ENCODE measurements at places on chromosomes 3 and 15. TPM values are rescaled to one million over a fixed set of nuclear protein-coding genes. Genes with fewer than 3 reads are reported as not detected.

Gene ERICH6
- 0.17 TPM for polyA plus RNA-seq

Gene LIPC
- 0.54 TPM for polyA plus RNA-seq

Gene RUBCN
- polyA plus RNA-seq, result 20.5 TPM

Gene CSPG5
- polyA plus RNA-seq, result not detected

Gene LXN
- polyA plus RNA-seq, result 31.9 TPM

Gene CRTC3
- 27.5 TPM for polyA plus RNA-seq

Gene SLC28A2
- polyA plus RNA-seq, result not detected

Gene ATP8B4
- polyA plus RNA-seq, result not detected

DNA sequence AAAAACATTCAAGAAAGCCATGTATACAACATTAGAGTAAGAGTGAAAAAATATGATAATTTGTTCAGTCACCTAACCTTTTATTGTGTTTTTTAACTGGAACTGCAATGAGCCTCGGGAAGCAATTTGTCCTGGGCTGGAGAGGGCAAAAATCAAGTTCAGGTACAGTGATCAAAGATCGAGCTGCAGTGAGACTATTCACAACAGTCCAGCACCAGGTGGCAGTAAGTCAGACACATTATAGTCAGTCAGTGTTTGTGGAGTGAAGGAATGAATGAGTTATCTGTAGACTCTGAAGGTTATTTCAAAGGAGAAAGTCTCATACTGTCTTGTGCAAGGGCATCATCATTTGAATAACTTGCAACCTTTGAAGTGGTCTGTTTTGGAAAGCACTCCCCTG, 116.6 kb downstream of the CHDH start:
- H3K27me3 ChIP-seq, result peaks cover 2% of the 10 kb centered on the region
- no peaks in the 10 kb centered on the region for H3K36me3 ChIP-seq
- H3K27ac ChIP-seq, result no peak overlapping the region

DNA sequence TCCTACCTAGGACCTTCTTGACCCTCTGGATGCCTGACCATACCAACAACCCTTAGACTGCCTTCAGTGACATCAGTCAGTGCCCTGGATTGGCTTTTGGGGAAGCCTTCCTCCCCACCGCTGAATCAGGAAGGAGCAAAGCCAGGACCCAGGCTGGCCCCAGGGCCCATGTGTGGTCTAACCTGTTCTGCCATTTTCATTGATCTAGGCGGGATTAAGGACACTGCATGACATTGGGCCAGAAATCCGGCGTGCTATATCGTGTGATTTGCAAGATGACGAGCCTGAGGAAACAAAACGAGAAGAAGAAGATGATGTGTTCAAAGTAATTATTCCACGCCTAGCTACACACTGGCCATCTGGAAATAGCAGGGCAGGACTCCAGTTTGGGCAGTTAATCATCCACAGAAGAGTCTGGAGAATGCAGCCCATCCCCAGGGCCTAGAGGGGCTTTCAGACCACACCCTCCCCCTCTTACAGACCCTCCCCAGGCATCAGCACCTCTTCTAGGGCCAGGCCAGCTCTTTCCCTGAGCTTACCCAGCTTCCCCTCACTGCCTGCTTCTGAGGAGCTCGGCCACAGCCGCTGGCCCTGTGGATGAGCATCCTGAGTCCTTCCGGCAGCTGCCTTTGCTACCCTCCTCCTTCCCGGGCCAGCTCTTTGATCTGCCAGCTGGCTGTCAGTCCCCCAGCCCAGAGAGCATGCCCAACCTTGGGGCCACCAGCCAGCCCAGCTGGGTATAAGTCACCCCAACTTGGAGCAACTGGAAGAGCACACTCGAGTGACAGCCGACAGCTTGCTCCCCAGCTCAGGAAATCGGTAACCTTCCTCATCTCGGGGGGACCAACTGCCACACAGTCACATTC, 45.9 kb downstream of the CHDH start:
- no peaks in the 10 kb centered on the region for H3K36me3 ChIP-seq
- no peak overlapping the region for H3K4me3 ChIP-seq
- H3K27me3 ChIP-seq, result no peaks in the 10 kb centered on the region
- no peaks in the 10 kb centered on the region for H3K4me1 ChIP-seq
- DNase-seq, result no peak

DNA sequence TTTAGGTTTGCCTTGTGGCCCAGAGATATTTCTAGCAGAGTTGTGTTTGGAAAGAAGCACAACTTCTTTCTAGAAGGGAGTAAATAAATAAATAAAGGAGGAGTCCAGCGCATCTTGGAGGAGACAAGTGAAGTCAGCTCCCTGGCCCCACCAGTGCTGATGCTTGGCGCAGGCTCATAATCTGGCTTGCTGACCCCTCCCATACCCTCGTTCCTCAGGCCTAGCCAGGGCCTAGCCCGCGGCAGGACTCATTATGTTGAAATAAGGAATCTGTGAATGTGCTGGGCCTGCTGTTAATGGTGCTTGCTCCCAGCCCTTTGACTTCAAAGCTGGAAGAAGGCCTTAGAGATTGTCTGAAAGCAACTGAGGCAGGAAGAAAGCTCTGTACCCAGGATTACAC, 3.1 kb downstream of the ZNF710 start:
- no peak overlapping the region for H3K4me3 ChIP-seq
- peaks cover 62% of the 10 kb centered on the region for H3K4me1 ChIP-seq
- no peak overlapping the region for H3K27ac ChIP-seq
- H3K36me3 ChIP-seq, result no peaks in the 10 kb centered on the region
- H3K27me3 ChIP-seq, result no peaks in the 10 kb centered on the region
- no peak for DNase-seq

- H3K4me1 ChIP-seq, result no peaks in the 10 kb centered on the region
- no peak for DNase-seq
- H3K36me3 ChIP-seq, result no peaks in the 10 kb centered on the region
- H3K27ac ChIP-seq, result no peak overlapping the region
- H3K27me3 ChIP-seq, result no peaks in the 10 kb centered on the region
Measured at GRCh38 chr3:175410251-175410650, 551.1 kb downstream of the NAALADL2 start.

GRCh38 chr3:113086560-113087461, 96.0 kb downstream of the GTPBP8 start:
- no peak overlapping the region for H3K27ac ChIP-seq
- no peak for DNase-seq
- H3K4me3 ChIP-seq, result no peak overlapping the region
- H3K27me3 ChIP-seq, result no peaks in the 10 kb centered on the region
- no peaks in the 10 kb centered on the region for H3K36me3 ChIP-seq

GRCh38 chr3:23580096-23580713, 225.6 kb upstream of the UBE2E1 start:
- H3K27ac ChIP-seq, result no peak overlapping the region
- no peaks in the 10 kb centered on the region for H3K27me3 ChIP-seq
- H3K36me3 ChIP-seq, result no peaks in the 10 kb centered on the region

DNA sequence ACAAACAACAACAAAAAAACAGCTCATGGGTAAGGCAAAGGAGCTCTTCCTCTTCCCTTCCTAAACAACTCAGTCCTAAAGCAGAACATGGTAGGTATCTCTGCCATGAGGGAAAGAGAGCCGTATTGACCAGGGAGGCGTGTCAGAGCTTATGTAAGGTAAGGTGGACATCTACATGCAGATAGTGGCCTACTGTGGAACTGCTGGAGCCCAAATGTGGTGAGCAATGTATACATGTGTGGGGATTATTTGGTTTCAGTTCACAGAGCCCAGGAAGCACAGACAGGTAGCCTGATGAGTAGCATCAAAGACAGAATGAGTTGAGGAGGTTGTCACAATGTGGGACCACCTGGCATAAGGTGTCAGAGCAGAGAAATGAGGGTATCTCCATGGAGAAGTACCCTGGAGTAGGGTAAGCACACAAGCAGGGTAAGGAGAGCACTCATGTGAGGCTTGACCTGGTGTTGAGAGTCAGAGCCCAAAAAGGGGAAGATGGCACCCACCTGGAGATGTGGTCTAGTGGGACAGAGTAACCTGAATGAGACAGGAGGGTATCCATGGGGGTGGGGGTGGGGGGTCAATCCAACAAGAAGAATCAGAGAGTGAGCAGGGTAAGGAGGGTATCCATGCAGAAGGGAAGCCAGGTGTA, 45.5 kb downstream of the DENND6A start:
- H3K36me3 ChIP-seq, result peaks cover 33% of the 10 kb centered on the region
- H3K4me1 ChIP-seq, result no peaks in the 10 kb centered on the region
- no peak overlapping the region for H3K4me3 ChIP-seq
- no peak overlapping the region for H3K27ac ChIP-seq
- no peaks in the 10 kb centered on the region for H3K27me3 ChIP-seq

- H3K4me3 ChIP-seq, result no peak overlapping the region
- no peaks in the 10 kb centered on the region for H3K27me3 ChIP-seq
- DNase-seq, result no peak
- H3K36me3 ChIP-seq, result peaks cover 57% of the 10 kb centered on the region
Measured at GRCh38 chr3:11300970-11301369, 28.8 kb downstream of the ATG7 start.

DNA sequence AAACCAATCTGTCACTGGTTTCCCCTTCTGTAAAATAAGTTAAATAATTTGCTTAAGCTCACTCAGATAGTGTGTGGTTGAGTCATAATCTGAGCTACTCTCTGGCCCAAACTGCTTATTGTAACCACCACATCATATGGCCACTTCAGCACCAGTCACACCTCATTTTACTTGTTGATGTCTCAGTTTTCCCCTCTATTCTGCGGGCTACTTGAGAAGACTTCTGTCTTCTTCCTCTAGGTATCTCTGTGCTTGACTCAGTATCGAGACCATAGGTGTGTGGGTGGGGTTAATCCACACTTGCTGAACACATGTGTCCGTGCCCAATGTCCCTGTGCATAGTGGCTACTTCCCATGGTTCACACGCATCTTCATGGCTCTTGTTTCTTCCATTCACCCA, 32.9 kb downstream of the CRYGS start:
- H3K27me3 ChIP-seq, result no peaks in the 10 kb centered on the region
- no peak overlapping the region for H3K4me3 ChIP-seq
- H3K36me3 ChIP-seq, result no peaks in the 10 kb centered on the region
- no peak for DNase-seq
- no peak overlapping the region for H3K27ac ChIP-seq

DNA sequence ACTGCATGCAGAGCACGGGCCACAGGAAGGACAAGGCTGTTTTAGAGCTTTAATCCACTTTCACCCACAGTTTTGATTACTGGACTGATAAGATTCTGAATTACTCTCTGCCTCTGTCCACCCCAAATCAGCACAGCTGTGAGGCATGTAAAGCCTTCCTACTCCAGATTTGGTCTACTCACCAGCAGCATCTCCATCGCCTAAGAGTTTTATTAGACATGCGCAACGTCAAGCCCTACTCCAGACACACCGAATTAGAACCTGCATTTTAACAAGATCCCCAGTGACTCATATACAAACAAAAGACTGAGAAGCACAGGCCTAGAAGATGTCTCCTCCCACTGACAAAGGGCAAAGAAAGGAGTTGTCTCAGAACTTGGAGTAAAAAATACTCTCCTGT, 221.2 kb downstream of the TUSC7 start:
- H3K36me3 ChIP-seq, result no peaks in the 10 kb centered on the region
- no peaks in the 10 kb centered on the region for H3K4me1 ChIP-seq
- no peak overlapping the region for H3K4me3 ChIP-seq
- H3K27ac ChIP-seq, result no peak overlapping the region

DNA sequence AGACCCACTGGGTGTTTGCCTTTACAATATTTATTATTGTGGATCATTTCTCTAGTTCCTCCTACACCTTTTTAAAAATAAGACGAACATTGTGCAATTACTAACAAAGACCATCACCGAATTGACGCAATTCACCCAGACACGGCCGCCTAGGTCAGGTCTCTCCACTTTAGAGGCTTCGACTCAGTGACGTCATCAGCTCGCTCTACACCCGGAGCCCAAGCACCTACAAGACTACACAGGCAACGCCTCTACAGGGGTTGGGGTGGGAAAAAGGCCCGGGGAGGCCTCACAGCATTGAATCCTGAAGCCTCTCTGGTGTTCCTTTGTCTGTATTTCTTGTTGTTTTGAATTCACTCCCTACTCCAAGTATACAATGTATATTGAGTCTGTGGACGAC, 16.6 kb downstream of the ZIC4 start:
- DNase-seq, result no peak
- no peak overlapping the region for H3K4me3 ChIP-seq
- H3K36me3 ChIP-seq, result no peaks in the 10 kb centered on the region
- no peak overlapping the region for H3K27ac ChIP-seq

GRCh38 chr3:186742618-186743380, 25.6 kb downstream of the KNG1 start:
- H3K27me3 ChIP-seq, result no peaks in the 10 kb centered on the region
- H3K36me3 ChIP-seq, result no peaks in the 10 kb centered on the region
- no peaks in the 10 kb centered on the region for H3K4me1 ChIP-seq
- H3K4me3 ChIP-seq, result no peak overlapping the region
- H3K27ac ChIP-seq, result no peak overlapping the region

DNA sequence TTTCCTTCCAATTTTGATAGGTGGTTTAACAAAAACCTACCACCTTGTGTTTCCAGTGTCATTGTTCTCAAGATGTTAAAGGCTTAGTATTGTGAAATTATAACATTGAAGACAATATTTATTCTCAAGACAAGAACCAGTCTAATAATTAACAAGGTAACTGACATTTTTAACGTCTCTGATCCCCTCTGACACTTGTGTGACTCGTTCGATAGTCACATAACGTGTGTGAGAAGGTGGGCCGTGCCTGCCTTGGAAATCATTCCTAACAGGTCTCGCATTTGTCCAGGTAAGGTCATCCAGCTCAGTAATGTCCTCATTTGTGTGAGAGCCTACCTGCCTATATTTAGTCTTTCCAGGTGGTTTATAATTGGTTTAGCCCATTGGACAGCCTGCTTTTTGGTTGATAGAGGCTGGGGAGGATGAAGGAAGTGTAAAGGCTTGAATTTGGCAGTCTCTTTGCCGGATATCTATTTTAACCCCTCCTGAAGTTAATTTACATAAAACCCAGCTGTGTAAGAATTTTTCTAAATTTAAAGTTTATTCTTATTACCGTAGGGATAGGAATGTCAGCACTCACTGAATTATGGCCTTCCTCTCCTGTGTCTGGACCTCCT, 94.4 kb downstream of the AKAP13 start:
- no peaks in the 10 kb centered on the region for H3K27me3 ChIP-seq
- no peak for DNase-seq
- H3K36me3 ChIP-seq, result no peaks in the 10 kb centered on the region
- no peak overlapping the region for H3K4me3 ChIP-seq
- no peak overlapping the region for H3K27ac ChIP-seq
- H3K4me1 ChIP-seq, result peaks cover 24% of the 10 kb centered on the region

DNA sequence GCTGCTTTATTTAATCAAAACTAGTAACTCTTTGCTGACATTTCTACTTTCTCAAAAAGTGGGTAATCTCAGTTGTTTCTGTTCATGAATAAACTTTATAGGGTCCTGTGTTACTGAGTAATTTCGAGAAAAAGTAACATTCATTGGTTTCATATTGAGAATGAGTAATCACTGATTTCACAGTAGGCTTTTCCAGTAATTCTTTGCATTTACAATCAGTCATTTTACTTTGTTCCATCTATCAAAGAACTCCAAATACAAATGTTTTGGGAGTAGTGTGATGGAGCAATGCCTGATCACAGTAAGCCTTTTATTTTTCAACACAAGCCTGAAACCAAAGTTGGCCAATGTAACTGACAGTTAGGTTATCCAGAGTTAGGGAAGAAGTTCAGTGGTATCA, 353.6 kb downstream of the ULK4 start:
- no peaks in the 10 kb centered on the region for H3K27me3 ChIP-seq
- no peak overlapping the region for H3K27ac ChIP-seq
- no peak for DNase-seq
- H3K4me3 ChIP-seq, result no peak overlapping the region
- H3K36me3 ChIP-seq, result no peaks in the 10 kb centered on the region
- no peaks in the 10 kb centered on the region for H3K4me1 ChIP-seq
